Stimulated activated CD8-positive, alpha-beta memory T cell treated with anti-CD3 and anti-CD28 coated beads, Interleukin-7, amount 100 ng/mL, for 48 hours (primary cell): ENCODE measurements at places on chromosomes 3 and 15.

- no peak for DNase-seq
These were observed 39.1 kb downstream of the IDH2 start for GRCh38 chr15:90062973-90063769.

GRCh38 chr15:87767516-87767915 lies 489.0 kb downstream of the NTRK3 start:
- no peak for DNase-seq

DNA sequence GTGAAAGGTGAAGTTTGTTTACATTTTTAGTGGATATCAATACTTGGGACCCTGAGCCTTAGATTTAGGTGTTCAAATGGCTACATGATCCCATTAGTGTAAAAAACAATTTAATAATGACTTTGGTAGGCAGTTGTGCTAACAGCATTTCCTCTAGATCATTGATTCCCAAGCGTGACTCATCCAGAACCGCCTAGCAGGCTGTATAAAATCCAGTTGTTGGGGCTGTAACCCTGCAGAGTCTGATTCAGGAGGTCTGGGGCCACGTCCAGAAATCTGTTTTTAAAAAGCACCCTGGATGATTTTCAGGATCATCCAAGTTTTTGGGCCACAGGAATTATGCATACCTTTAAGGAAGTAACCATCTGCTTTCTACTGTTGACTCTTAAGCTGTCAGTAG lies 156.4 kb downstream of the TP63 start:
- DNase-seq = no peak

GRCh38 chr3:72078676-72079368 lies 293.9 kb upstream of the PROK2 start:
- no peak for DNase-seq

DNA sequence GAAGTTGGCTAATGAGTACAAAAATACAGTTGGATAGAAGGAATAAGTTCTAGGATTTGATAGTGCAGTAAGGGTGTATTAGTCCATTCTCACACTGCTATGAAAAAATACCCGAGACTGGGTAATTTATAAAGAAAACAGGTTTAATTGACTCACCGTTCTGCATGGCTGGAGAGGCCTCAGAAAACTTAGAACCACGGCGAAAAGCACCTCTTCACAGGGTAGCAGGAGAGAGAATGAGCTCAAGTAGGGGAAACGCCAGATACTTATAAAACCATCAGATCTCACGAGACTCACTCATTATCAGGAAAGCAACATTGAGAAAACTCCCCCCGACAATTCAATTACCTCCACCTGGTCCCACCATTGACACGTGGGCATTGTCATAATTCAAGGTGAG lies 483.3 kb downstream of the TUSC7 start:
- no peak for DNase-seq

DNA sequence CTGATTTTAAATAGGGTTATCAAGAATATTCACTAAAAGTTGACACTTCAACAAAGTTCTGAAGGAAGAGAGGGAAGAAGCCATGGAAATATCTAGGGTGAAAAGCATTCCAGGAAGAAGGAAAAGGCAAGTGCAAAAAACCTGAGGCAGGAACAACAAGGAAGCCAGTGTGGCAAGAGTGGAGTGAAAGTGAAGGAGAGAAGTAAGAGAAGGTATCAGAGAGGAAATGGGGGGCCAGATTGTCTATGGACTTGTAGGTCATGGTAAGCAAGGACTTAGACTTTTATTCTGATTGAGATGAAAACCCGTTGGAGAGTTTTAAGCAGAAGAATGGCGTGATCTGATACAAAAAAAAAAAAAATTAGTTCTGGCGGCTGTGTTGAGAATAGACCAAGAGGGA lies 18.5 kb upstream of the ZNF609 start:
- DNase-seq = no peak
